ENCODE measurements at places on chromosomes 13 and 19. TPM values are rescaled to one million over a fixed set of nuclear protein-coding genes. Genes with fewer than 3 reads are reported as not detected.

DNA sequence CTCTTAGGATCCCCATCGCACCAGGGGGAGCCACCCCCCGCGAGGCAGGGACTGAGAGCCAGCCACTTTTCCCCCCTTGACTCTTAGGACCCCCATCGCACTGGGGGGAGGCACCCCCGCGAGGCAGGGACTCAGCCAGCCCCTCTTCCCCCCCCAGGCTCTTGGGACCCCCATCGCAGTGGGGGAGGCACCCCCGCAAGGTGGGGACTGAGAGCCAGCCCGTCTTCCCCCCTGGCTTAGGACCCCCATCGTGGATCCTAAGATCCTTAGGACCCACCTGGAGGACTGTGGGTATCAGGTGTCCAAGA lies 365.2 kb upstream of the SPRY2 start:
- DNase-seq = no peak

PRR22 gene
- 6.8 TPM for total RNA-seq

DNA sequence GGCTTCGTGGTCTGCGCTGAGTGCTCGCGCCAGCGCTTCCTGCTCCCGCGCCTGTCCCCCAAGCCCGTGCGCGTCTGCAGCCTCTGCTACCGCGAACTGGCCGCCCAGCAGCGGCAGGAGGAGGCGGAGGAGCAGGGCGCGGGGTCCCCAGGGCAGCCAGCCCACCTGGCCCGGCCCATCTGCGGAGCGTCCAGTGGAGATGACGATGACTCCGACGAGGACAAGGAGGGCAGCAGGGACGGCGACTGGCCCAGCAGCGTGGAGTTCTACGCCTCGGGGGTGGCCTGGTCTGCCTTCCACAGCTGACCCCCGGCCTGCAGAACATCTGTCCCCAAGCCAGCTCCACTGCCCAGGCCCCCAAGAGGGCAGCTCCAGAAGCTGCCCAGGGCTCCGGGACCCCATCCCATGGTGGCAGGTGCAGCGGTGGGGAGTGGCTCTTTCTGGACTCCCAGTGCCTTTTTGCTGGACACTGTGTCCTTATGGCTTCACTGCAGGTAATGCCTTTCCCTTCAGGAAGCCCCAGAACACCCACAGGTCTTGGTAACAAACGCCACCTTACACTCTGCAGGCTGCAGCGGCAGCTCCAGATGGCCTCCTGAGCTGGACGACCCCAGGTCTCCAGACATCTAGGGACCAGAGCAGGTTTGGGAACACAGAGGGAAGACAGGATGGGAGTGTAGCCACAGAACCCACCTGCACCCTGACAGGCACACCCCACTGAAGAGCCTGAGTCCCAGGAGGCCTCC lies 9.3 kb downstream of the PLEKHF1 start:
- DNase-seq = no peak

DNA sequence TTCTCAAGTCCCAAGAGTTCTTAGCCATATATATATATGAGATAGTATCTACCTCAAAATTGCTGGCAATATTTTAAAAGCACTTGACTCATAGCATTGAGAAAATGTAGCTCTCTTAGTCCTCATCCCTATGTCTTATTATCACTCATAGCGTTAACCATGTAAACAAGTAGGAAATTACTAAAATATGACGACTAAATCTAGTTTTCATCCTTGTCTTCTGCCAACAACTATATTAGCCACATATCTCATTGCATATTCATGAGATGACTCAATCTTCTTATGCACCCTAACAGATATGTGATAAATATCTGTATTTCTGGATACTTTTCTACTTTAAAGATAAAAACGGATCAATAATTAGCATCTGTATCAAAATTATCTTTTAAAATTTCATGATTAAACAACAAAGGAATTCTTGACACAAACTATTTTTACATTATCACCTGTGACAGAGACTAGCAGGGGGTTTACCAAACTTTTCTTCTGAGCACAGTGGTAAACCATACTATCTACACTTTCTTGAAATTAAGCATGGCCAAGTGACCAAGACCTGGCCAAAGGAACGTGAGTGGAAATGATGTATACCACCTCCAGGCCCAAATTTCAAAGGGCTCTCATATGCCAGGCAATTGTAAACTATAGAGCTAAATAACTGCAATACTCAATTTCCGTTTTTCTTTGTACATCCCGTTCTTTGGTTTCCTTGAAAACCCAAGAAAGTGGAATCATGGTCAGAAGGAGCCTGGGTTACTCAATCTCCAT lies 45.7 kb downstream of the ZC3H13 start:
- DNase-seq = no peak

- peak; percentile 61 for DNase-seq
These were observed 16.1 kb downstream of the LGALS16 start for GRCh38 chr19:39671739-39672363.

Data from mucosa of descending colon (tissue), 3 donors.